ENCODE measurements at places on chromosomes 3 and 15.
A peak's percentile ranks its signal among the peaks of the same experiment; 100 is the strongest.

- DNase-seq: no peak
Observed at GRCh38 chr3:10747341-10747740, 68.7 kb upstream of the SLC6A11 start.

DNA sequence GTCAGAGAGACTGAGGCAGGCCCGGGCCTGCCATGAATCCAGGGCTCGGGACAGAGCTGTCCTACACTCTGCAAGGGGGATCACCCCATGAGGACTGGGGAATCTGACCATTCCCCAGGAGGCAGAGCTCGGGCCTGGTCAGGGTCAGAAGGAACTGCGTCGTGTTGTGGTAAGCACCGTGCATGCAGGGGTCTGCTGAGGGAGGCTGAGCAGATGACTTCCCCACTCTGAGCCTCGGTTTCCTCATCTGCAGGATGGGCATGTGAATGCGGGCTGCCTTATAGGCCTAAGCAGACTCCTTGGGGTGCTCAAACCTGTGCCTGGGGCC lies 61.6 kb upstream of the IQSEC1 start:
- no peak for DNase-seq

DNA sequence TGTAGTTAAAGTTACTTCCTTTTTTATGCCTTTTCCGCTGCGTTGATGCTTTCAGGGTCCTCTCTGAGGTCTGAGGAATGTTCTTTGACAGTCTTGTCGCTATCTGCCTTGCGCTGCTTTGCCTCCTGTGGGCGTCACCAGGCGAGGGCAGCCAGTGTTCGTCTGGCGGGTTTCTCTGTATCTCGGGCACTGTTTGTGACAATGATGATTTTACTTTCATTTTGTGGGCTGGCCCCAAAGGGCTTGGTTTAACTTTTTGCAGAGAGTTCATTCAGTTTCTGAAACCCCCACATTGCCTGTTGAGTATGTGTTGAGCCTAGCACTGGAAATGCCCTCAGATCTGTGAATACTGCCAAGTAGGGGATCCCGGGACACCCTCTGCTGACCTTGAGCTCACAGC lies 24.6 kb upstream of the SACM1L start:
- peak; percentile 56 for DNase-seq

- DNase-seq: no peak
Observed at GRCh38 chr3:169498336-169498735, 165.2 kb downstream of the MECOM start.

- no peak for DNase-seq
Observed at GRCh38 chr3:81962396-81962795, 201.0 kb upstream of the GBE1 start.

DNA sequence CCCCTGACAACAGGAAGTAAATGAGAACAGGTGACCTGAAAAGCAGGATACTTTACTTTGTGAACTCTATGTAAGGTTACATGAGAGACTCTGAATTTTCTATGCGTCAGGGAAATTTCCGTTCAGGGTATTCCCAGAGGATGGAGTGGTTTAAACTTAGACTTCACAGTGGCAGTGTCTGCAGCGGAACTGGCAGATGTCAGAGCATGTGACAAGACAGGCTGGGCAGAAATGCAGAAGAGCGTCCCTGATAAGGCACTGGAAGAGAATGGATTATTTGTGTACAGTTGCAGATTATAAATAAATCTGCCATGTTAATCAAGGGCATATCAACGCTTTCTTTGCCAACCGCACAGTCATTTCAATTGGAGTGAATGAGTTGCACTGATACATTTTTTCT lies 598.4 kb upstream of the ZNF717 start:
- no peak for DNase-seq

- DNase-seq: no peak
Observed at GRCh38 chr3:6099458-6100075, 761.3 kb upstream of the GRM7 start.

DNA sequence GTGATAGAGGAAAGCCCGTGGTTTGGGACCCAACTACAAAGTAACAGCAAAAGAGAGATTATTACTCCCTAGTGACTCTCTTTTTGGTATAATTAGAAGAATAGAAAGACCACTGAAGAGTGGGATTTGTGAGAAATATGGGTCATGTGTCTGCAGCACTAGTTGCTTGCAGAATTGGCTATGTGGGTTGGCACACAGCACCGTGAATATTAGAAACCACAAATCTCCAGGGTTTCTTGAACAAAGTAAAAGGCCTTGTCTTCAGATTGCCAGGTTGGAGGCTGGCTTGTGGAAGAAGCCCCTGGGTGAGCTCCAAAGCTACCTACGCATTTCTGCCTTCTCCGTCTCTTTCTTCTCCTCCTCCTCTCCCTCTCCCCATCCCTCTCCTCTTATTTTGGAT lies 177.9 kb upstream of the ICE2 start:
- DNase-seq: no peak

DNA sequence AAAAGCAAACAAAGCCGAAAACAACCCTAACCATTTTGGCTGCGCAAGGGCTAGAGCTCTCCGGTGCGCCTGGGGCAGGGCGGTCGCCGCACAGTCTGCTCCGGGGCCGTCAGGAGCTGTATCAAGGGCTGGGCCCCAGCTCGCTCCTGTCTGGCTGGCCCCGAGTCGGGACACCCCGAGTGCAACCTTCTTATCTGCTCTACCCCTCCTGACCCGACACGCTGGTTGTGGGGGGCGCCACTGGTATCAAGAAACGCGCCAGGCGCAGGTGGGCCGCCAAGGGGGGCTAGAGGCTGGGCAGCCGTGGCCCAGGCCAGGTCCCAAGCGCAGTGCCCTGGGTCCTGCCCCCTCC lies 36.0 kb downstream of the NR2F2 start:
- no peak for DNase-seq

GRCh38 chr3:184724699-184725098 lies 12.8 kb upstream of the MAGEF1 start:
- DNase-seq: no peak

DNA sequence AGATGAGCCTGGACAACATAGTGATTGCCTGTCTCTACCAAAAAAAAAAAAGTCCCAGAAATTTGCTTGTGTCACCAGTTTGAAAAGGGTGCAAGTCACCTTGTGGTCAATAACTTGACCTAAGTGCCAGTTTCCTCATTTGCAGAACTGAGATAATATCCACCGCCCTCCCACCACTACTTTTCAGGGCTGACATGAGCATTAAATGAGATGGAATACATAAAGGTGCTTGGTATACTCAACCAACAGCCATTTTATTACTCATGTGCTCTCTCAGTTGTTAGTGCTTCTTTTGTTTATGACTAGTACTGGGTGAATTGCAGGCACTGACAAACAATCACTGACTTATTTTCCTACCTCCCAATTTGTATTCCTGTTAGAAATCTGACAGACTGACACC lies 340.5 kb upstream of the SATB1 start:
- no peak for DNase-seq

- no peak for DNase-seq
Observed at GRCh38 chr3:193641440-193641775, 48.4 kb downstream of the OPA1 start.

- DNase-seq: peak; percentile 68
Observed at GRCh38 chr15:78077053-78077870, at the start of gene TBC1D2B. TSS of gene TBC1D2B (minus strand) at chr15:78077711. CDS start at chr15:78077652, 59 bp downstream.

DNA sequence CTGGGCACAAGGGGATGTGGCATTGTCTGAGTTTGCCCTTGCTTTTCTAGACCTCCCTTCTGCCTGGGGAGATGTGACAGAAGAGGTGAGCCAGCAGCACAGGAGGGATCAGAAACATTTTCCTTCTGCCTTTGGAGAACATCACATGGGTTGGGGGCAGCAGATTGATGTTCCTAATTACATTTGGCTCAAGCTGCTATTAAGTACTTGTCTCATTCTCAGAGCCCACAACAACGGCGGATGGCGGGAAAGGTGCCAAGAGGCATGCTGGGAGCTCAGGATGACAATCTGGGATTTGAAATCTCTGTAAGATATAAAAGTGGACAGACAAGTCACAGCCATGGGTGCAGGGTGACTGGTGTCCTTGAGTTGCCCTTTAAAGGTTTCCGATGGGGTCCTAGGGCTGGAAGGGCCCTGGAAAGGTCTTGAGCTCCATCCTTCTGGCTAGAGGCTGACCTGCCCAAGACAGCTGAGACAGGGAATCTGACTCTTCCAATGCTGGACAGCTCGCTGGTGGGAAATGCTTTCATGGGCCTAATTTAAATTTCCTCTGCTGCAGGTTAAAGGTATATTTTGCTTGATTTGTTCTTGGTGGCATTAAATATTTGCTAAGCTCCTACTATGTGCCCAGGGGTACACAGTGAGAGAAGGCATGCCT lies 2.4 kb upstream of the CORO2B start:
- no peak for DNase-seq

GRCh38 chr15:65623103-65623502 lies 1.4 kb downstream of the SLC24A1 start:
- no peak for DNase-seq

GRCh38 chr15:41258750-41259471 lies 27.8 kb downstream of the CHP1 start:
- DNase-seq: no peak

DNA sequence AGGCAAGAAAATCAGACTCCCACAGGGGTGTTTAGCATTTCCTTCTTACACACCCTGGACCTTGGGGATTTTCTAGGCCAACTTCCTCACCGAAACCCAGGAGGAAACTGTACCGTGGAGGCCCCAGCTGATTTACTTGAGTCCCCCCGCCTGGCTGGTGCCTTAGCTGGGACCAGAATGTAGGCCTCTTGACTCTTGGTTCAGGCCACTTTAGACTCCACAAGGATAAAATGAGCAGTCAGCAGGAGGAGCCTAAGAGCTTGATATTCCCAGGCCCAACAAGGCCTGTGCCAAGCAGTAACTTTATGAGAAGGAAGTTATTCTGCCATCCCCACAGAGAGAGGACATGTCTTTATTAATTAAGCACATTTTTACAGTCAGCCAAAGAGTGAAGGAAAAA lies 4.6 kb upstream of the APBA2 start:
- no peak for DNase-seq

- no peak for DNase-seq
Observed at GRCh38 chr15:69697916-69698315, 245.3 kb downstream of the RPLP1 start.

GRCh38 chr3:143529018-143529478 lies 319.2 kb downstream of the SLC9A9 start:
- no peak for DNase-seq

DNA sequence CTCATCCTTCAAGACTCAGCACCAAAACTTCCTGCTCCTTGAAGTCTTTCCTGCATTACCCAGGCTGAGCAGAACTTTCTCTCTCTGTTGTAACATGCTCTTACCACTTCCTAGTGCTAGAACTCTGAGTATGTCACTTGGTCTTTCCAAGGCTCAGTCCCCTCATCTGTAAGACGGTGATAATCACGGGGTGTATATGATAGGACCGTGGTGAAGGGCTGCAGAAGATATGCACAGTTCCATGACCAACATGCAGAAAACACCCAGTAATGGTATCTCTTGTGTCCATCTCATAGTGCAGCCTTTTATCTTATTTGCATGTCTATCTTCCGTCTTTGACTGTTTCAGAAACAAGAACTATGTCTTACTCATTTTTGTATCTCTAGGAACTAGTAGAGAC lies 154.5 kb downstream of the ZNF621 start:
- DNase-seq: no peak

GRCh38 chr15:31080591-31081014 lies 20.9 kb downstream of the TRPM1 start:
- no peak for DNase-seq

DNA sequence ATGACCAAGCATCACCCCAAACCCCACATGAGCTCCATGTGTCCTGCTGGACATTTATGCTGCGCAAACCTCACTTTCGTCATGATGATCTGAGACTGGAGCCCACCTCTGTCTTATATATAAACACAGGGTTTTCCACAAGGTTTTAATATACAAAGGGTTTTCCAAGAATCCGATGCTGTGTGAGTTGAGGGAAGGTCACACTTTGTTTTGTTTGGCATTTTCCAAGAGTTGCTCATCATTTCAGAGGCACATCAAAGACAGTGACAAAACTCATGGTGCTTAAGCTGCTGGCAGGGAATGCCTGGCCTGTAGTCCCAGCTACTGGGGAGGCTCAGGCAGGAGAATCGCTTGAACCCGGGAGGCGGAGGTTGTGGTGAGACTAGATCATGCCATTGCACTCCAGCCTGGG lies 20.0 kb downstream of the EFCC1 start:
- DNase-seq: no peak

GRCh38 chr3:74271541-74271940 lies 342.9 kb downstream of the CNTN3 start:
- DNase-seq: no peak

DNA sequence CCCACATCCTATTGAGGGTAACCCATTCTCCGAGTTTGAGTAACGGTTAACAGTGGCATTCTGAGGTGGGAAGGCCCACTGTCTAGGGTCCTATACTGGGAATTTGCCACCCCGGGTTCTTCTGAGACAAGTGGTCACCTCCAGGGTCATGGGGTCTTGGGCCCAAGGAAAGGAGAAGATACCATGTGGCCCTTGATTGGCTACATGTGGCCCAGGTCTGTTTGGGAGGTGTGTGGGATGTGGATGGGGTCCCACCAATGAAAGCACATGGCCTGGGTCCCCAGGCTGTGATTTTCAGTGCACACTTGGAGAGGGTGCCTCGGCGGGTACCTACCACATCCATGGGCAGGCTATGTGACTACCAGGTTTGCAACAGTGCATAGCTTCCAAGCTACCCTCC lies 214.4 kb downstream of the UBE3A start:
- DNase-seq: no peak

DNA sequence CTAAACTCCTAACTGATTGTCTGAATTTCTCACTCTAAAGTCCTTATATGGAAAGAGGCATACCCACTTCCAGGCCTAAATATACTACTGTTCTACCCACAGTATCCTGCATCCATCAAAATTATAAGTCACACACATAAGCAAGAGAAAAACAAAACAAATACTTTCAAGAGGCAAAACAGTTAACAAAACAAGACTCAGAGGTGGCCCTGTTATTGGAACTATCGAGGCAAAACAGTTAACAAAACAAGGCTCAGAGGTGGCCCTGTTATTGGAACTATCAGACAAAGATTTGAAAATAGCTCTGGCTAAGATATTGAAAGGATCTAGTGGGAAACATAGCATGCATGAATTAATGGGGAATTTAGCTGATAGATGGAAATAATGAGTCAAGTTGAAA lies 224.2 kb upstream of the CGNL1 start:
- DNase-seq: no peak

- DNase-seq: no peak
Observed at GRCh38 chr3:134542287-134542958, 56.6 kb downstream of the CEP63 start.

GRCh38 chr3:168752339-168752738 lies 656.6 kb upstream of the GOLIM4 start:
- DNase-seq: no peak

GRCh38 chr3:8481380-8481779 lies 20.2 kb upstream of the LMCD1 start:
- no peak for DNase-seq

- no peak for DNase-seq
Observed at GRCh38 chr3:138642226-138642926, 33.8 kb downstream of the FAIM start.
